ENCODE measurements at places on chromosomes 13 and 19. TPM values are rescaled to one million over a fixed set of nuclear protein-coding genes. Genes with fewer than 3 reads are reported as not detected.

The ZFP82 gene
- 1.8 TPM for total RNA-seq

The CACNG8 gene
- 3.8 TPM for total RNA-seq

The ING1 gene
- 21.2 TPM for total RNA-seq

The TFPT gene
- total RNA-seq, result 35.8 TPM

DNA sequence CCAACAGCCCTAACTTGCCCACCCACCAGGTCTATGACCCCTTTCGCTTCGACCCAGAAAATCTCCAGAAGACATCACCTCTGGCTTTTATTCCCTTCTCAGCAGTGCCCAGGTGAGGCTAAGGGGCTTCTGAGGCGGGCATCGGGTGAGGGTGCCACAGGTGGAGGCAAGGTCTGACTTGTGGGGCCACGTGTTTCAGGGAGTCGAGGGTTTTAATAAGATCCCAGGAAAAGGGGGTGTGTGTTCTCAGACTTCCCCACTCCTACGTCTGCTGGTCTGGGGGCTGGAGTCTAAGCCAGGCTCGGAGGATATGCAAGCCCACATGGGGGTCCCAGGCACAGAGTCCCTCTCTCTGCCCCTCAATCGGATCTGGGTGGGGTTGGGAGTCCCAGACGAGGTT, 30.9 kb upstream of the CYP4F8 start:
- no peaks in the 10 kb centered on the region for H3K4me1 ChIP-seq
- H3K4me3 ChIP-seq, result no peak overlapping the region
- H3K27me3 ChIP-seq, result peaks cover 19% of the 10 kb centered on the region
- no peak for DNase-seq
- H3K36me3 ChIP-seq, result no peaks in the 10 kb centered on the region

DNA sequence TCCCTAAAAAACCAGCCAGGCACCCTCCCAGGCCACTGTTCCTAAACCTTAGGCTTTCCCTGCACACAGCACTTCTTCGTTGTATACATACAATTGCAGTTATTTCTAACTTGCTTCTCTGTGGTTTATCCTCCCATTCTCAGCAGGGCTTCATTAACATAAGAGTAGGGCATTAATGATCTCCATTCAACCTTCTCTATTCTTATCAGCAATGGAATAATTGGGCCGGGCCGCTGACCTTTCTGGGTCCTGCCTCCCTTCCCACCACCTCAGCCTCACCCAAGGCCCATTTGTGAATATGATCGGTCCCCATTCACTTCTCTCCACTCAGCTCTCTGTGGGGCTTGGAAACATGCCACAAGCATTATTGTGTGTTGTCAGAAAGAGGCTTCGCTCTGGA, 184.2 kb downstream of the SUCLA2 start:
- no peaks in the 10 kb centered on the region for H3K27me3 ChIP-seq
- no peaks in the 10 kb centered on the region for H3K36me3 ChIP-seq
- H3K27ac ChIP-seq, result no peak overlapping the region
- no peaks in the 10 kb centered on the region for H3K4me1 ChIP-seq
- no peak for DNase-seq
- H3K4me3 ChIP-seq, result no peak overlapping the region

DNA sequence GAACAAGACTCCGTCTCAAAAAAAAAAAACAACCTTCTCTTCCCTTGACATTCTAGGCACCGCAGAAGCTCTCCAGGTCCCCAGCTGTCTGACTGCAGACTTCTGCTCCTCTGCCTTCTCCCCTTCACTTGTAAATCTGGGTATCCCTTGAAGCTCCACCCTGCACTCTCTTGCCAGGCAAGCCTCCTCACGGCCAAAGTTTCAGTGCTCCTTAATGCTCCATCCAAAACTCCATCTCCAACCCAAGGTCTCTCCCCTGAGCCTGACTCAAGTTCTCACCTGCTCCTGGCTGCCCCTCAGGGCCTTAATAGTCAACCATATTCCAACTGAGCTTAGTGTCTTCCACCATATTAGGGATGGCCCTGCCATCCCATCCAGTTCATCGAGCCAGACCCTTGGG, 1.4 kb upstream of the CLDND2 start:
- no peaks in the 10 kb centered on the region for H3K36me3 ChIP-seq
- no peak overlapping the region for H3K27ac ChIP-seq
- peak; percentile 11 for DNase-seq
- no peak overlapping the region for H3K4me3 ChIP-seq
- H3K4me1 ChIP-seq, result peaks cover 7% of the 10 kb centered on the region

- H3K4me3 ChIP-seq, result no peak overlapping the region
- no peak for DNase-seq
- H3K4me1 ChIP-seq, result no peaks in the 10 kb centered on the region
Observed at GRCh38 chr19:34382471-34382870, 17.5 kb downstream of the GPI start.

GRCh38 chr19:7662657-7663056, 6.2 kb upstream of the RETN start:
- H3K36me3 ChIP-seq, result no peaks in the 10 kb centered on the region
- DNase-seq, result no peak

DNA sequence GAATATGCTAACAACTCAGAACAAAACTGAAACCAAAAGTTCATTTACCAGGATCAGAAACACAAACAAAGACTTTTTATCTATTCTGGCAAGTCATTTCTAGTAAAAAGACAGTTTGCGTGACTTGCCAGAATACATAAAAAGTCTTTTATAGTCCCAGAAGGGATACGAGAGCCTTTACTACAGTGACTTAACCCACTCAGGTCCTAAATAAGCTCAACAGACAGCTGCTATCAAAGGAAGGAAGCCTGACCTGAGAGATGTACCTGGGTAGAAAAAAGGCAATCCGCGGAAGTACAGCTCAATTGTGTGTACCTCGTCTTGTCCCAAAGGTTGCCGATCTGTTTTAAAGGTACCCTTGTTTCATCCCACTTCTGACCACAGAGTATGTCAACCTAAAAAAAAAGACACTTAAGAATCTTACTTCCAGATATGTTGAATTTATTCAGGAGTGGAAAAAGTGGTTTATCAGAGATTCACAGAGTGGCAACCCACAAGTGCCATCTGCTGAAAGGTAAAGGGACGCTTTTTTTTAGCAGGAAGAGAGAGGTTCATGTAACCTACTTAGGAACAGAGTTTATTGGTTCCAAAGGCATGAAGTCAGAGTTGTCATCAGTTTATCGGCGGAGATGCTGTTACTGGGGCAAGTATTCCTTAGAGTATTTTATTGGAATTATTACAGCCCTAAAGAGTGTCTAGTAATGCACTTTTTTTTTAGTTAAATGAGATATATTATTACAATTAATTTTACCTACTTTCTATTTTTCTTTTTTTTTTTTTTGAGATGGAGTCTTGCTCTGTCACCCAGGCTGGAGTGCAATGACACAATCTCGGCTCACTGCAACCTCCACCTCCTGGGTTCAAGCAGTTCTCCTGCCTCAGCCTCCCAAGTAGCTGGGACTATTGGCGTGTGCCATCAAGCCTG, 69.7 kb upstream of the C1QTNF9B start:
- H3K36me3 ChIP-seq, result no peaks in the 10 kb centered on the region
- H3K4me1 ChIP-seq, result no peaks in the 10 kb centered on the region
- H3K27me3 ChIP-seq, result no peaks in the 10 kb centered on the region
- no peak overlapping the region for H3K27ac ChIP-seq

DNA sequence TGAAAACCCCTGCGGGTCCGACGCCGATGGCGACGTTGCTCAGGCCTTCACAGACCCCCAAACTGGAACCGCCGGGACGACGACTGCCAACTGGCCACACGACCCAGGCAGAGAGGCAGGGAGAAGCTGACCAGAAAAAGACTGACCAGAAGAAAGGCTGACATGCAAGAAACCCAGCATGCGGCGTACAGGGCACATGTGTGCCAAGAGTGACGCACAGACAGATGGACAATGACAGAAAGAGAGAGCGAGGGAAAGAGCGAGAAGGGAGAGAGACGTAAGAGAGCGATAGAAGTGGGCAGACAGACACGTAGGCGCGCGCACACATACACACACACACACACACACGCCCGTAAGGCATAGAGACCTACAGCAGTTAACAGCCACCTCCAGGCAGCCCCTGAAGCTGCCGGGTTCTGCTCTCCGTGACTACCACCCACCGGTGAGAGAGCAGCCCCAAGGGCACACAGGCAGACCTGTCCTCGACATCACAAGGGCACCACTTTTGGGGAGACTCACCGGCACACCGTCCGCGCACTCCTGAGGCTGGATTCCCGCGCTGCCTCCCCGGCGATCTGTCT, 67.2 kb upstream of the ZNF527 start:
- no peaks in the 10 kb centered on the region for H3K4me1 ChIP-seq
- no peaks in the 10 kb centered on the region for H3K27me3 ChIP-seq
- no peak overlapping the region for H3K27ac ChIP-seq
- no peak overlapping the region for H3K4me3 ChIP-seq

DNA sequence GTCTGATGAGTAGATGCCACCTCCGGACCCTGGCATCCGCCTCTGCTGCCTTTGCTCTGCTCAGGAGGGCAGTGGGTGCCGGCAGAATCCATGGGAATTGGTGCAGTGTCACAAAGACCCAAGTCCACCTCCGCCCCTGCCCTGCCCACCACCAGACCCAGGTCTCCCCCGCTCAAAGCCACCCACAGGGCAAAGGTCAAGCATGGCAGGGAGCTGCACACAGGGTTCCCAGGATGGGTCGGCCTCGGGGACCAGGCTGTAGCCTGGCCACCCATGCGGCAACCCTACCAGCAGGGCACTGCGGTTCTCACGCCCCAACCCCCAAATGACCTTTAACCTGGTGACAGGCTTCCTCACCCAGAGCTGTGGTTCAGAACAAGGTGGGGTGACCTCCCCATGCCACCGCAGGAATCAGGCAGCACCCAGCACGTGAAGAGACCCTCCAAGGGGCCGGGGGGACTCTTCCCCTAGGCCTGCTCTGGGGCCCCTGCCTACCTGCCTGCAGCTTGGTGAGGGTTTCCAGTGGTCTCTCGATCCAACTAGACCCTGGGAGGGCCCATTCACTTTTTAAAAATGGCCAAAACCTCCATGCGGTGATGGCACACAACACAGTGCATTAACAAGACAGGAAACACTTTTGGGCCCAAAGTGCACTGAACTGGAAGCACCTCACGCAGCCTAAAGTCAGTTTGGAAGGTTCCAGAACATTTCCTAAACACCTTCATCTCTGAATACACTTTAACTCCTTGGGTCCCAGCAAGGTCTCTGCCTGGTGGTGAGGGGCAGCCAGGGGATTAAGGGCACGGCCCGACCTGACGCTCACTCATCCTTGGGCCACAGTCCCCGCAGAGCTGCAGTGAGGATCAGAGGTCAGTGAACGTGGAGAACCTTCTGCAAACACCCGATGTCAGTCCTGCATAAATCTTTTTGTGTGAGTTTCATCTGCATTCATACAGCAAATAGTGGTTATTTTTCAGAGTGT, 11.0 kb downstream of the GAS6 start:
- no peak overlapping the region for H3K4me3 ChIP-seq
- H3K36me3 ChIP-seq, result 0 out of 2 replicates have a peak, but pooled peaks cover 3% of the 10 kb centered on the region
- no peaks in the 10 kb centered on the region for H3K27me3 ChIP-seq
- peaks cover 25% of the 10 kb centered on the region for H3K4me1 ChIP-seq
- DNase-seq, result no peak
- no peak overlapping the region for H3K27ac ChIP-seq

- H3K36me3 ChIP-seq, result no peaks in the 10 kb centered on the region
- no peak overlapping the region for H3K27ac ChIP-seq
Observed at GRCh38 chr19:2464389-2464788, 7.6 kb upstream of the LMNB2 start.

The ARID3A gene
- 9.2 TPM for total RNA-seq

- DNase-seq, result peak; percentile 58
- peak within 1 kb of the TSS; percentile 78 for H3K4me3 ChIP-seq
- H3K4me1 ChIP-seq, result peaks cover 58% of the 10 kb centered on the region
- H3K27me3 ChIP-seq, result no peaks in the 10 kb centered on the region
- H3K27ac ChIP-seq, result peak within 1 kb of the TSS; percentile 90
Observed at GRCh38 chr19:1173845-1174809, at the start of gene SBNO2. SBNO2 (minus strand) TSS chr19:1174268; CDS start chr19:1154276, 19,992 bp downstream.

The ATXN8OS gene
- not detected for total RNA-seq

The TRPC4 gene
- total RNA-seq, result 1.7 TPM

DNA sequence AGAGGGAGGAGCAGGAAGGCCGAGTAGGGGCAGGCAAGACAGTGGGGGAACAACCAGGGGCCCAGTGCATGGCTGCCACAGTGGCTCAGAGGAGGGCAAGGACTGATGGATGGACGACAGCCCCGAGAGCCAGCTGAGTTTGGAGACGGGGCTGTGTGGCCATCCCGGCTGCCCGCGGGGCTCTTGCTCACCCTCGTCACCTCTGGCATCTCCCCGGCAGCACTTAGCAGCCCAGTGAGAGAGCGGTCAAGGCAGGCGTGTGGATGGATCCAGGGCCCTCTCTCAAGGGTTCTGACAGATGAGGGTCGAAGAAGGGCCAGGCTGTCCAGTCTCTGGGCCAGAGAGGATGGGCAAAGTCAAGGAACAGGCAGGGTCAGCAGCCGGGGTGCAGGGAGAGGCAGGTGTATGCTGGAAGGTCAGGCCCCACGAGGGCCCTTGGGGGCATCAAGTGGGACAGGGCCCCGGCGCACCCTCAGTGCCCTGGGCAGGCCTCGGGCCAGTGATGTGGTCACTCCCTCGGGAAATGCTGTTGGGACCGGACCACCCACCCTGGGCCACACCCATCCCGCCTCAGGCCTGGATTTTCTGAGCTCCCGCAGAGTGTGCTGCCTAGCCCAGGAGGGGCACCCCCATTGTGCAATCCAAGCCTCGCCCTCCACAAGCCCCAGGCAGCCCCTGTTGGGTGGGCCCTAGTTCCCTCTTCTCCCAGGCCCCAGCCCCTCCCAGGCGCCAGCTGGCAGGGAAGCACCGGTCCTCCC, 56.4 kb upstream of the TPM4 start:
- no peaks in the 10 kb centered on the region for H3K27me3 ChIP-seq
- no peak for DNase-seq
- H3K4me3 ChIP-seq, result no peak overlapping the region
- H3K27ac ChIP-seq, result no peak overlapping the region
- H3K36me3 ChIP-seq, result no peaks in the 10 kb centered on the region

DNA sequence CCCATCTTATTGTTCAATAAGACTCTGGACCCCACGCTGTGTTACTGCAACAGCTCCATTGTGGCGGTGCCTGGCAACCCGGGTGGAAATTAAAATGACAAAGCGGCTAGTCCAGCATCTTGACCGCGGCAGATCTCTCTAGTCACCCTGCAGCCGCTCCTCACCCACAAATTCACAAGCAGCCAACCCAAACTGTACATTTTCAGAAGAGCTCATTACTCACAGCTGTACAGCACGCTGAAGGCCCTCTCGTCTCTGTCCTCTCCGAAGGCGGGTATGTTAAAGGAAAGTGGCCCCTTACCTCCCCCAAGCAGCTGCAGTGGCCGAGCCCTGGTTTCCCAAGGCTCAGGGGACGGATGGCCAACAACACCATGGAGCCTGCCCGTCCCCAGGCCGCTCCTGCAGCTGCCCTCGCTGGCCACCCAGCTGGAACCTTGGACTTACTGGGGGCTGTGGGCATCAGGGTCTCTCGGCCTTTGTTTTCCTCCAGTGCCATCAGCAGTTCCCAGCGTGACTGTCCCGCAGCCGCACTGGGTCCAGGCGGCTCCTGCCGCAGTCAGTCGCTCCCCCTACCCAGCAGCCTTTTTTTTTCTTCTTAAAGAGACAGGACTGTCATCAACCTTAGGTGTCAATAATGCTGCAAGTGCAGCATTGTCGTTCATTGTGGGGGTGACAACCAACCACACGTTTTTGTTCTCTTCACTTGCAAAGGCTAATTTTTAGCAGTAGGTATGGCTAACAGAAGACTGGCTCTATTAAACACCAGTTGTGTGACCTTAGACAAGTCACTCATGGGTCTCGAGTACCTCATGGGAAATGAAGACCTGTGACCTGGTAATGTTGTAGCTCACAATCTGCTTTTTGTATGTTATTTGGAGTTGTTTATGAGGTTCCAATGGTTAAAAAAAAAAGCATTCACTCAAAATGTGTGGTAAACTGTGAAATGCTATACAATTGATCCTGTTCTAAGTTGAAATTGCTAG, at the start of gene SACS:
Gene SACS (minus strand): TSS at position 532 of the 983 bp plus-strand sequence. CDS start 22,463 bp downstream, outside the sequence.
- no peaks in the 10 kb centered on the region for H3K4me1 ChIP-seq
- DNase-seq, result no peak

Measured in PC-9 (cell line).